ENCODE measurements at places on chromosomes 16 and 17.
A peak's percentile ranks its signal among the peaks of the same experiment; 100 is the strongest.

DNA sequence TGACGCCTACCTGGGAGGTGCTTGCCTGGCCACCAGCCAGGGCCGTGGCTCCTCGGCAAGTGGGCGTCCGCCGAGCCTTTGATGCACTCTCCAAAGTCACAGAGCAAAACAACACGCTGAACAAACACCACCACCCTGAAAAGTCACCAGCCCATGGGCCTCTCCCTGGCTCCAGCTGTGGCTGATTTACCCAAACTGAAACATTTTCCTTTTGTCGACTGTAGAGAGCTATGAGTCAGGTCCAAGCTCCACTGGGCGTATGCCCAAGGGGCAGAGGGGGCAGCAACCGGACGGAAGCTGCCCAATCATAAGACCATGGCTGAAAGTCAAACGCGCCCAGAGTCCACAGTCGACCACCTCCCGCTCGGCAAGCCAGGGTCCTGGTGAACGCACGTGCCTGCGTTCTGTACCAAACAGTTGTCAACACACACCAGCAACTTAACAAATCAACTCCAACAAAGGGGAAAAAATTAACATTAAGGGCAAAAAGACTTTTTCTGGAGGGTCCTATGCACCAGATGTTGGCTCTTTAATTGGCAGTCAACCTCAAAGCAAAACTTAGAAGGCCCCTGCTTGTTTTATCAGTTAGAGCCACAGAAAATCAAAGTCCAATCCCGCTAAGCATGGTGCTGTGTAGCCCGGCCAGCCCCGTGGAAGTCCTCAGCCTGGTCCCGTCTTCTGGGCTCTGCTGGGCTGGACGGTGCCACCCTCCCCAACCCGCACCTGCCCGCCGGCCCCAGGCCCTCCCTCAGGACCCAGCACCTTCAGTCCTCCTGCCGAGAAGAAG, 47.3 kb downstream of the TBC1D16 start:
- DNase-seq: no peak

DNA sequence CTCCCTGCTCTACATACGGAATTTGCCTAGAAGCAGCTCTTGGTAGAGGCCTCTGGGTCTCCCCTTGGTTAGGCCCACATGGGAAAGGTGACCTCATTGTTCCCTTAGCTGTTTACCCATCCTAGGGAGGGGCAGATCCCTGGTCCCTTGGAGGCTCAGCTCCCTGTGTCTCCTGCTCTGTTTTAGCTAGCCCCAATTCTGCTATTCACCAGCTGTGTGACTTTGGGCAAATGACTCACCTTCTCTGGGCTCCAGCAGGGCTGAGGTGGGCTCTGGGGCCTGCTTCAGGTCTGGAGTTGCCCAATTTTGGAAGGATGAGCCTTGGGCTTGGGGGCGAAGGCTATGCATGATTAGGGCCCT, 3.9 kb downstream of the ABCC3 start:
- DNase-seq: no peak

DNA sequence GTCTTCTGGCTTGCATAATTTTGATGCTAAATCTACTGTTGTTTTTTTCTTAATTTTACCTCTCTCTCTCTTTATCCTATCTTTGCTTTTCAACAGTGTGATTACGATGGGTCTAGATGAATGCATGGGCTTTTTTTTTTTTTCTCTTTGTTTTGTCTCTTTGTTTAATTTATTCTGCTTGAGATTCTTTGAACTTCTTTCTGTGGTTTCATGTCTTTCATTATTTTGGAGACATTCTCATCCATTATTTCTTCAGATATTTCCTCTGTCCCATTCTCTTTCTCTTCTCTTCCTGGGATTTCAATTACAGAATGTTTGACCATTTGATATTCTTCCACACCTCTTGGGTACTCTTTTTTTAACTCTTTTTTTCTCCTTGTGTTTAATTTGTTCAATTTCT, 52.3 kb downstream of the CCDC182 start:
- DNase-seq: no peak

- DNase-seq: no peak
Measured at GRCh38 chr17:15038656-15039055, 226.5 kb downstream of the PMP22 start.

GRCh38 chr17:50949989-50950877, 84.1 kb upstream of the TOB1 start:
- DNase-seq: peak; percentile 92

GRCh38 chr16:5005916-5006315, 27.8 kb downstream of the NAGPA start:
- no peak for DNase-seq

DNA sequence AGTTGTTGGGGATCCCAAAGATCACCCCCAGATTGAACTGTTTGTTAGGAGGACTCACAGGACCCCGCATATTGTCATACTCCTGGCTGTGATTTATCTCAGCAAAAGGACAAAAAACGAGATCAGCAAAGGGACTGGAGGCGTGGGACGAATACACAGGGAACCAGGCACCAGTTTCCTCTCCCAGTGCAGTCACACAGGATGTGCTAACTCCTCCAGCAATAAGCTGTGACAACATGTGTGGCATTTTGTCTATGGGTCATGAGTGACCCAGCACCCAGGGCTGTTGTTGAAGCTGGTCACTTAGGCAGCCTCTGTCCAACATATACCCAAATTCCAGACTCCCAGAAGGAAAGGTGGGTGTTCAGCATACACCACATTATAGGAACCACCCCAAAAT, 60.9 kb downstream of the CPPED1 start:
- no peak for DNase-seq

DNA sequence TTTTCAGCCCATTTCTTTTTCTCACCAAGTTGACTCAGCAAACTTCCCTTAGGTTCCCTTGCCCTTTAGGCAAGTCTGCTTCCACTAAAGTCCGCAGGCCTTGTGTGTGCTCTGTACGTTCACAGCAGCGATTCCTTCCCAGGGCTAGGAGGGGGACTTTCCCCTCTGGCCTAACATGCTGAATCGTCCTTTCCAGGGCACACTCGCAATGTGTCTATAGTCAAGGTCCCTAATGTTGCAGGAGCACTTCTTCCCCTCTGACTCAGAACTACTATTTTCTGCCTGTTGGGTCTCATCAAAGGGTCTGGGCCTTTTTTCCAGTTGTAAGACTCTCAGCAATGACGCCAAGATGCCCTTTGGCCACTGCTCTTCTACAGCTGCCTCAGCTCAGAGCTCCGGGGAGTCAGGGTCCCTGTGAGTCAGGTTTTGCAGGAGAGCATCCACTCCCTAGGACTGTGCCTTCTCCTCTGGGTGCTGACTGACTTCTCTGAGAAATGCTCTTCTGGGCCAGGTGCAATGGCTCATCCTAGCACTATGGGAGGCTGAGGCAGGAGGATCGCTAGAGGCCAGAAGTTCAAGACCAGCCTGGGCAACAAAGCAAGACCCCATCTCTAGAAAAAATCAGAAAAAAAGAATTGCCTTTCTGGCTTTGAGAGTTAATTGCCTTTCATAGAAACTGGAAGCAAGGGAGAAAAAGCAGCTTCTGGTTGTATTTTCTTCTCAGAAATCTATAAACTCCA, 64.4 kb upstream of the TBX2 start:
- DNase-seq: no peak

DNA sequence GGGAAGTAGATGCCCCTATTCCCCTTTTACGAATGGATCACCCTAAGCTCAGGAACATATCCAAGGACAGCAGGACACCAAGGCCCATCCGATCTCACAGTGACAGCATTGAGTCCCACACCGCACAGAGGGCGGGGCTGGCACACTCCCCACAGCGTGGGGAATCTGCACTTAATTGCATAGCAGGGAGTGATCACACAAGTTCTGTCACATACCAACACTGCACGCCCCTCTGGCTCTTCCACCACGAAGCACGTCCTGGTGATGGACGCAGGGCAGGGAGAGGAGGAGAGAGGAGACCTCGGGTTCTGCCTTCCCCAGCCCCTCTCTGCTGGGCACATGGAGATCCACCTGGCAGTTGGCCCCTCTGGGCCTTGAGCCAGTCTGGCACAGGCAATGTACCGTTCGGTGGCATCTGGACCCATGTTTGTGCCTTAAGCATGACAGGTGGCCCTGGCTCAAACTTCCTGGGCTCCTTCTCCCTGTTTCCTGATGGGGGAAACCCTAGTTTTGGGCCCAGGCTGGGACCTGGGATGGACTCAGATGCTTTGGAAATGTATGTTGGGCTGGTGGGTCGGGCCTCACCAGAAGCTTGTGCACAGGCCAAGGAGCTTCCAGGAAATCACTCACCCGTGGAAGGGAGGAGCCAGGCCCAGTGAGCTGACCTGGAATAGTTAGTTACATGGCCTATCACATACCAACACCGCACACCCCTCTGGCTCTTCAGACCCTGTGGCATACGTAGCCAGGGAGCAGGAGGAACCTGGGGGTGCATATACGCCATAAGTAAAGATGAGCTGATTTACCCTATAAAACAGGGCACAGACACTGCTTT, 35.1 kb upstream of the CREBBP start:
- DNase-seq: no peak

GRCh38 chr16:268141-269053, 7.3 kb downstream of the RGS11 start:
- DNase-seq: no peak

GRCh38 chr17:20236578-20237227, 227.5 kb downstream of the SPECC1 start:
- no peak for DNase-seq

GRCh38 chr16:84714028-84714427, 14.2 kb downstream of the USP10 start:
- peak; percentile 25 for DNase-seq

GRCh38 chr17:60598001-60598736, 1.8 kb upstream of the PPM1D start:
- peak; percentile 77 for DNase-seq

GRCh38 chr17:12110906-12111305, 90.2 kb downstream of the MAP2K4 start:
- no peak for DNase-seq

DNA sequence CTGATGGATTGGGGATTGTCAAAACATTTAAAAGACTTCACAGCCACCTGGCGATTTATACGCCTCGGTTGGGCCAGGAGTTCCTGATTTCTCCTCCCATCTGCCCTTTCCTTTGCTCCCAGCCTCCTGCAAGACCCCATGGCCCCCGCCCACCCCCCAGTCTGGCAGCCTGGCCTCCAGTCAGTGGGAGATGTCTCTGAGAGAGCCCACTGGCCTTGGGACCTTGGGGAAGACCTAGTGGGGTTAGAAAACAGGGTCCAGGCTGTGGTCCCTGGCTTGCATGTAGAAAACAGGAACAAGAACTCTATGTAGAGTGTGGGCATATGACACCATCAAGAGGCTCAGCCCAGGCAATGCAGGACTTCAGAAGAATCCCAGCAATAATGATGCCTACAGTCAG, 209.4 kb upstream of the C16orf82 start:
- no peak for DNase-seq

- DNase-seq: no peak
Measured at GRCh38 chr16:10558746-10559641, 21.4 kb downstream of the EMP2 start.

DNA sequence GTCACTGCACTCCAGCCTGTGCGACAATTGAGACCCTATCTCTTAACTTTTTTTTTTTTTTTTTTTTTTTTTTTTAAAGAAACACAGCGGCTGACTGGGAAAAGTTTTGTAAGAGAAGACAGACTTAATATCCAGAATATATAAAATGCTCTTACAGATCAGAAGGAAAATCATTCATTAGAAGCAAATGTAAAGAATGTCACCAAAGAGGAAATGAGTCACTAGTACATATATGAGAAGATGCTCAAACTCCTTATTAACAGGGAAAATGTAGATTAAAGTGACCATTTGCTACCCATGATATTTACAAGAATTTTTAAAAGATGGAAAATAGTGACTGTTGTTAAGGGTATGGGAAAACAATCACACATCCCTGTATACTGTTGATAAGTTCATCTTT, 48.9 kb downstream of the RABEP1 start:
- no peak for DNase-seq

- no peak for DNase-seq
Measured at GRCh38 chr16:80517846-80518245, 22.9 kb upstream of the DYNLRB2 start.

- DNase-seq: no peak
Measured at GRCh38 chr17:27457360-27457715, 1.1 kb downstream of the KSR1 start.

- DNase-seq: peak; percentile 66
Measured at GRCh38 chr17:7250695-7251627, 573 bp downstream of the CTDNEP1 start.

DNA sequence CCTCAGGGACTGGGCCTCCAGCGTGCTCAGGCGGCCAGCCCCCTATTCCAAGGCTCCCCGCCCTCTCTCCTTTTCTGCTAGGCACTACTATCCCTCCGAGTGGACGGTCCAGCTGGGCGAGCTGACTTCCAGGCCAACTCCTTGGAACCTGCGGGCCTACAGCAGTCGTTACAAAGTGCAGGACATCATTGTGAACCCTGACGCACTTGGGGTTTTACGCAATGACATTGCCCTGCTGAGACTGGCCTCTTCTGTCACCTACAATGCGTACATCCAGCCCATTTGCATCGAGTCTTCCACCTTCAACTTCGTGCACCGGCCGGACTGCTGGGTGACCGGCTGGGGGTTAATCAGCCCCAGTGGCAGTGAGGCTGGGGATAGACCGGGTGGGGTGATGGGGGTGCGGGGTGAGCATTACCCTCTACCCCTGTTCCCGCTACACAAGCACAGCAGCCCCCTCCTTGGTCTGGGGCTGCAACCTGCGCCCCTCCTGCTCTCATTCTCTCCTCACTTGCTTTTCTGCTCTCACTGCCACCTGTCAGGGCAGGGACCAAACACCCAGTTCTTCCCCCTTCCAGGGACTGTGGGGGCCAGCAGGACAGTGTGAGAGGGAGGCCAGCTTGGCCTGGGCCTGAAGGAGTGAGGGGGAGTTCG, 1.1 kb downstream of the PRSS41 start:
- DNase-seq: no peak

DNA sequence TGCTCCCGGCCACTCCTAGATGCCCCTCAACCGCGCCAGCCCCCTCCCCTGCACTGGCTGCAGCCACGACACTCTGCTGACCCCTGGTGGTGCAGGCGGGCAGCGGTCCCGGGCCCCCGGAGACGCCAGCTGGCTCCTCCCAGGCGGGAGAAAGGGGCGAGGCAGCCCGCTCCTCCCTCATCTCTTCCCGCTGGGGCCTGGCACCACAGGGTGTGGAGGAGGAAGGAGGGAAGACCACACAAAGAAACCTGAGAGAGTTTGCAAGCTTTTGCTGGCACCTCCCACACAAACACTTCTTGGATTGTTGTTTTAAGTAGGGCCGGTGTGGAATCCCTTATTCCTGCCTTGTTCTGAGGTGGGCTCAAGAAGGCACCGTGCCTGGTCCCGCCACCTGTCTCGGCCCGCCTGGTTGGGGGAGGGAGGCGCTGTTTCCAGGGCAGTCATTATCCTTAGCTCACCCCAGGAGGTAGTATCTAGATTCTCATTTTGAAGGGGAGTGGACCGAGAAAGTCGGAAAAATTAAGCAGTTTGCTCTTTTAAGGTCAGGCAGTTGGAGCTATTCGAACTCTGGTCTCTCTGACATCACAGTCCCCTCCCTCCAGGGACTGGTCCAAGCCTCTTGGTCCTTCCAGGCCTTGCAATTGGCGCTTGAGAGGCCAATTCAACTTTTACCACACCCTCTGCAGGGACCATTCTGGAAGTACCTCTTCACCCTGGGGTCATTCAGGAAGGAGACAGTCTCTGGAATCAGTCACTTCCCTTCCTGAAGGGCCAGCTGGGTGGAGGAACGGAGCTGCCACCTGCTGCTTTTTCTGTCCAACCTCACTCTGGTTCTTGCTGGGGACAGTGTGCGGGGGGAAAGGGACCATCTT, 959 bp upstream of the ANKRD13B start:
- peak; percentile 60 for DNase-seq
